ENCODE measurements at places on chromosomes 16 and 17. TPM values are rescaled to one million over a fixed set of nuclear protein-coding genes. Genes with fewer than 3 reads are reported as not detected.

DNA sequence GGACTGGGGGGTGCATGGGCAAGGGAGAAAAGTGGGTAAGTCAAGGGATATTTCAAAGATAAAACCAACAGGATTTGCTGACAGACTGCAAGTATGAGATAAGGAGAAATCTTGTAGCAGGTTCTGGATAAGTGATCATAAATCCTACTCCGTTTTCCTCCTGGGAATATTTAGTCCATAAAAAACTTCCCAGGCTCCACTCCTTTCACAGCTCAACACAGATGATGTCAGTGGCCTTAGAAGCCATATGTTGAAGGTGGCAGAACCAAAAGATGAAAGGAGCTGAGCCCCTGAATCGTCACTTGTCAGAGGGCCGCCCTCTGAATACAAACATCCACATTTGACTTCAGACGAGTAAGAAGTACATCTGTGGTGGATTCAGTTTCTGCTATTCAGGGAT, 71.7 kb downstream of the GRIN2A start:
- H3K36me3 ChIP-seq: no peaks in the 10 kb centered on the region
- no peak overlapping the region for H3K27ac ChIP-seq
- H3K4me3 ChIP-seq: no peak overlapping the region
- no peaks in the 10 kb centered on the region for H3K4me1 ChIP-seq
- DNase-seq: no peak
- peaks cover 2% of the 10 kb centered on the region for H3K27me3 ChIP-seq

DNA sequence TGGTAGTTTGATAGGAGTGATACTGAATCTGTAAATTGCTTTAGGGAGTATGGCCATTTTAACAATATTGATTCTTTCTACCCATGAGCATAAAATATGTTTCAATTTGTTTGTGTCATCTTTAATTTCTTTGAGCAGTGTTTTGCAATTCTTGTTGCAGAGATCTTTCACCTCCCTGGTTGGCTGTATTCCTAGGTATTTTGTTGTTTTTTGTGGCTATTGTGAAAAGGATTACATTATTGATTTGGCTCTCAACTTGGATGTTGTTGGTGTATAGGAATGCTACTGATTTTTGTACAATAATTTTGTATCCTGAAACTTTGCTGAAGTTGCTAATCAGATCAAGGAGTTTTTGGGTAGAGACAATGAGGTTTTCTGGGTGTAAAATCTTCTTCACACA, 3.2 kb downstream of the KRTAP9-9 start:
- no peak for DNase-seq
- no peaks in the 10 kb centered on the region for H3K36me3 ChIP-seq
- H3K27ac ChIP-seq: no peak overlapping the region
- H3K4me3 ChIP-seq: no peak overlapping the region
- peaks cover 6% of the 10 kb centered on the region for H3K27me3 ChIP-seq

XAF1 gene
- 85.5 TPM for total RNA-seq

DNA sequence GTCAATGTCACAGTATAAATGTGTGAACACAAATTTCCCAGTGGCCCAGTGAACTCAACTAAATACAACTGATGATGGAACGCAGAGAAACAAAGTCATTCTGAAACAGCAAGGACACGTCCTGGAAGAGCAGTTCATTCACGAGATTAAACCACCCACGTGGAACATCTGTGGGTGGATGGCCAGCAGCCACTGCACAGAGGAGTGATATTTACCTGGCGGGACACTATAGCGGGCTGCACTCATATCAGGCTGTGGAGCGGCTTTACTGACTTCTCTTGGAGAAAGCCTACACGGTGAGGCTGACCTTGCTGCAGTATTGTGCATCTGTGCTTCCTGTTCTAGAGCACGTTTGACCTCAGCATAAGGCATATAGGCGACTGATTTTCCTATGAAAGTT, 87.3 kb downstream of the TTC19 start:
- no peak overlapping the region for H3K4me3 ChIP-seq
- H3K27ac ChIP-seq: no peak overlapping the region
- DNase-seq: no peak
- peaks cover 7% of the 10 kb centered on the region for H3K36me3 ChIP-seq

GRCh38 chr17:83200231-83200699, 120.9 kb downstream of the METRNL start:
- H3K27ac ChIP-seq: peak overlapping the region; percentile 90
- H3K4me3 ChIP-seq: peak overlapping the region; percentile 54
- no peaks in the 10 kb centered on the region for H3K36me3 ChIP-seq
- peaks cover 48% of the 10 kb centered on the region for H3K4me1 ChIP-seq

SLC22A31 gene
- total RNA-seq: 0.49 TPM

CTRB2 gene
- total RNA-seq: not detected

LRRC36 gene
- not detected for total RNA-seq

DNA sequence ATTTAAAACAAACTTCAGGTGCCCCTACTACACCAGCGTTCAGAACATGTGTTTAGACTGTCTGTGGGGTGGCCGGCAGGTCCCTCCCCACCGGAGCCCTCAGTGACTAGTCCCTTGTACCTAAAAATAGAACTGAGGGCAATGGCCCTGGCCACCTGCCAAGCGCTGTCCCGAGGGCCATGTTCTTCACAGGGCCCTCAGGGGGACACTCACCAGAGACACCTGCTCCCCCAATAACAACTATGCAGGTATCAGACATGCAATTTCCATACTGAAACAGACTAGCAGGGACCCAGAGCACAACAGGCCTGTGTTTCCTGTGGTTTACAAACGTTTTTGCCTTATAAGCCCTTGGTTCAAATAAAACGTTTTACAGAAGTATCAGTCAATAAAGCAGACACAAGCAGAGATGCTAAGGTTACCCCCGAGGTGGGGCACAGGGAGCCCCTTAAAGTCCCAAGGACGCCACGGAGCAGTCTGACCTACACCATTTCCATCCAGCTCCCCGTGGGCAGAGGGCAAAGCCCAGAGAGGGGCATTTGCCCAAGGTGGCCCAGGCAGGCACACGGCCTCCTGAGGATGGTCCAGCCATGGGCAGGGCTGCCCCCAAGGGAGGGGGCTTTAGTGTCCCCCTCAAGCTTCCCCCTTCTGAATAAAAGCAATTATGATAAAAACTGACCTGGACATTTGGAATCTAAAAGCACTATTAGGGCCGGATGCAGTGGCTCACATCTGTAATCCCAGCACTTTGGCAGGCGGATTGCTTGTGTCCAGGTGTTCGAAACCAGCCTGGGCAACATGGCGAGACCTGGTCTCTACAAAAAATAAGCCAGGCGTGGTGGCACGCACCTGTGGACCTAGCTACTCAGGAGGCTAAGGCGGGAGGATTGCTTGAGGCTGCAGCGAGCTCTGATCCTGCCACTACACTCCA, 896 bp upstream of the MYLK3 start:
- H3K27me3 ChIP-seq: peaks cover 9% of the 10 kb centered on the region
- H3K4me1 ChIP-seq: no peaks in the 10 kb centered on the region
- no peak overlapping the region for H3K4me3 ChIP-seq
- H3K36me3 ChIP-seq: no peaks in the 10 kb centered on the region

OR3A2 gene
- total RNA-seq: 2.9 TPM

KRTAP2-1 gene
- not detected for total RNA-seq

GRCh38 chr17:15231851-15232516, 33.1 kb downstream of the PMP22 start:
- no peaks in the 10 kb centered on the region for H3K4me1 ChIP-seq
- DNase-seq: no peak
- H3K27ac ChIP-seq: no peak overlapping the region
- peaks cover 4% of the 10 kb centered on the region for H3K27me3 ChIP-seq
- no peaks in the 10 kb centered on the region for H3K36me3 ChIP-seq

Measured in T-cell (primary cell).